ENCODE measurements at places on chromosomes 1 and 21.

GRCh38 chr1:32045772-32046171, 27.0 kb upstream of the TMEM39B start:
- no peak for DNase-seq

DNA sequence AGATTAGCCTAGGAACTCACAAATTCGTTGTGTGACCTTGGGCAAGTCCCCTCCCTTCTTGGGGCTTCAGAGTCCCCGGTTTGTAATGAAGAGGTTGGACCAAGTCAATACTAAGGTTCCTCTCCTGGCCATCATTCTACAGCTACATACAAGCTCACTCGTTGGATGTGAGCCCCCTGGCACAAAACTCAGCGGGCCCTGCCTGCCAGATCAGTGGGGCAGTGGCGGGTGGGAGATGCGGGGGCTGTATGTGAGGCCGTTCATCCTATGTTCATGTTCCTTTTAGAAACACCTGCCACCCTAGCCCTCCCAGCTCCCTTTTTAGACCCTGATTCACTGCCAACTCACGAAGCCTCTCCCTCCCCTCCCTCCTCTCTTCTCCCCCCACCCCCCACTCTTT, 2.1 kb downstream of the DLGAP3 start:
- DNase-seq, result no peak

GRCh38 chr1:205068001-205068400, 16.3 kb downstream of the TMEM81 start:
- no peak for DNase-seq

DNA sequence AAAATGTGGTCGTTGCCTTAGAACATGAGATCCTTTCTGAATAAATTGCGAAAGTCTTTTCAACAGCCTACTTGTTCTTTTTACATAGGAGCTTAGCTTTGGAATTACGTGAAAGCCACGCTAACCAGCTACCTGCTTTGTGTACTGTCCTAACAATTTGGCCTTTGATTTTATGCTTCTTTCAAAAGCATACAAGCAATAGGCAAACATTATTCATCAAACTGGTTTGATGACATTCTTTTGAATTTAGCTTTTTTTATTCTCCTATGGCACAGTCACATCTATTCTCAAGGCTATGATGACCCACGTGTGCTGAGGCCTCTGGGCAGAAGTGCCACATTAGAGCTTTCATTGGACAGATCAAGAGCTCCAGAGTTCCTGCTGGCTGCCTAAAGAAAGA, 178.0 kb upstream of the DPT start:
- DNase-seq, result no peak

GRCh38 chr1:157842939-157843338, 1.3 kb upstream of the CD5L start:
- DNase-seq, result no peak

- DNase-seq, result no peak
These were observed 66.6 kb downstream of the BACE2 start for GRCh38 chr21:41234569-41234968.

- DNase-seq, result no peak
These were observed 255.7 kb upstream of the JUN start for GRCh38 chr1:59039551-59039950.

All from substantia nigra (tissue), 51 donors.